SK-N-MC (cell line): ENCODE measurements at places on chromosomes 16 and 17.

DNA sequence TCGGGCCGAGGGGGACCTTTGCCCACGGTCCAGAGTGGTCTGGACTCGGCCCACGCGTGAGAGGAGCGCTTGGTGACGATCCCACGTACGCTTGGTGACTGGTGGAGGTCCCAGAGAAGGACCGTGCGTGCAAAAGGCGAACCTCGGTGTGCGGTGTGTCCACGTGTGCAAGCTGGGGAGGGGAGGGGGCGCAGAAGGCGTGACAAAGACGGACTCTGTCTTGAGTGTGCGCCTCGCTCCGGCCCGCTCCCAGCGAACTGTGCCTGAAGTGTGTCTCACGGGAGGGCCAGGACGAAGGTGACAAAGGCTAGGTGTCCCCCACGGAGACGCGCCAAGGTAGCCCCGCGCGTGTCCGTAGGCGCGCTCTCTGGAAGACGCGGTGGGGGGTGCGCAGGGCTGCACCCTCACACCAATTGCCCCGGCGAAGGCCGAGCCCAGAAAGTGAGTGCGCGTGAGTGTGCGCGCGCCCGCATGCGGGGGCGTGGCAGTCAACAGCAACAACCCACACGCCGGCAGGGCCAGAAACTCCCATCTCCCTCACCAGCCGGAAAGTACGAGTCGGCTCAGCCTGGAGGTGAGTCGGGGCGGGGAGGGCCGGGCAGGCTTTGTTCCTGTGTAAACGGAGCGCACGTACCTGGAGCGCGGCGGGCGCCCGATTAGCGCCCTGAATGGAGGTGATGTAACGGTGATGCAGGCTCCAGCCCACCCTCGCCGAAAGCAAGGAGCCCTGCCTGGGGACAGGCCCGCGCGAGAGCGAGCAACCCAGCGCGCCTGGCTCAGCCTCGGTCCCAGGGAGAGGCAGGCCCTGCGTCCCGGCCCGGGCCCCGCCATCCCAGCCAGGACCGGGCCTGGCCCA lies at the start of gene GPRC5C:
GPRC5C (plus strand) TSS at position 521 of the 856 bp plus-strand sequence. CDS start 7,689 bp downstream, outside the sequence.
- no peak for DNase-seq

DNA sequence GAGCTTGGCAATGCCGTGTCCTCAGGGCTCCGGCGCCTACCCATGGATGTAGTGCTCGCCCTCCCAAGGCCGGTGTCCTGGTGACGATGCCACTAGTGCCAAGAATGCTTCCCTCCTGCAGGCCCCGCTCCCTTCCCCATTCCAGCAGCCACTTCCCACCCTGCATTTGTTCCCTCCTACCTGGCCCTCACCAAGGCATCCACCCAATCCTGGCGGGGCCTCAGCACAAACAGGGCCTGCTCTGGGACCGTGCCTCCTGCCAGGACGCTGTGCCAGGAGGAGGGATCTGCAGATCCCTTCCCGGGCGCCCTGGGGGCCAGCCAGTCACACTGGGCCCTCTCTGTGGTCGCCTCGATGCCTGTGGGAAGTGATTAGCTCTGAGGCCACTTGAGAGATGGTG lies 25.1 kb downstream of the ABR start:
- no peak for DNase-seq

DNA sequence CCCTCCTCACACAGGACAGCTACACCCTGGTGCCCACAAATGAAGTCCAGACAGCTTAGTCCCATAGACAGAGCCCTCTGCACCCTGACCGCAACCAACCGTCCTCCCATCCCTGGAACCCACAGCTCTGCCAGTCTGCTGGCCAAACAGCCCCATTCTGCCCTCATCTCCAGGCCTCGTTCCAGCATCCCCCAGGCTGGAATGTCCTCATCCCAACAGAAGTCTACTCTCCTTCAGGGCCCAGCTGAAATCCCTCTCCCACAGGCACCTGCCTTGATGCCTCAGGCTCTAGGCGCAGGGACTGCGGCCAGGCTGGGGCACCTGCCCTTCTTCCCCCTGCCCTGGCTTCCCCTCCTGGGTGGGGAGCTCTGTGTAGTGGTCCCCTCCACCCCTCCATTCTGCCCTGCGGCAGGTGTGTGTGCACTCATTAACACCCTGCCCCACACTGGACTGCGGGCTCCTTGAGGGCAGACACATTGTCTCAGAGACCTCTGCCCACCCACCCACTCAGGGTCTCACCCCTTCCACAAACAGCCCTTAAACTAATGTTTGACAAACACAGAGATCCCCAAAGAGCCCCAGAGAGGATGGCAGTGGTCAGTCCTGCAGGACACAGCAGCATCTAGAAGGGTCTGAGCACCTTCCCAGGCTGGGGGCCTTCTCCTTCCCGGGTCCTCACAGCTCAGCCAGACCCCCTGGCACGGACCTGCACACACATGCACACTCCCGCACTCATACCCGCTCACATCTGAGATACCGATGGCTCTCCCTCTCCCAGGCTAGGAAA lies 820 bp downstream of the GRIN2C start:
- no peak for DNase-seq

GRCh38 chr17:17054636-17055035 lies 12.4 kb downstream of the MPRIP start:
- DNase-seq = no peak

- no peak for DNase-seq
Measured at GRCh38 chr16:2934450-2934849, 22.7 kb downstream of the FLYWCH1 start.

DNA sequence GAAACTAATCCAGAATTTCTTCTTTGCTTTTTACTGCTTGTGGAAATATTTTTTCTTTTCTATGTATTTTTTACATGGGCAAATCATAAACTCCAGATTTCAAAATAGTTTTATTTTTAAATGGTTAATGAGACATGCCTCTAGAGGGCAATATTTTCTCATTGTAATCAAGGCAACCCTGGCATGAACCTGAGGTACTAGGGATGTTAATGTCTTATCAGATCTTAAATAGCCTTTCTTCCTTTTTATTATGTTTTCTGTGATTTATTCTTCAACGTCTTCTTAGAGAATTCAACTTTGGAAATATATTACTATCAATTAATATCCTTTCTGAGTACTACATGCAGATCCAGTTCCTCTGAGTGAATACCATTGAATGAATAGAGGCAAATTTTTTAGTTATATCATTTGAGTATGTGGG lies 324.7 kb downstream of the BCAS3 start:
- DNase-seq = peak; percentile 8

GRCh38 chr16:53605356-53605755 lies 98.3 kb downstream of the RPGRIP1L start:
- no peak for DNase-seq

DNA sequence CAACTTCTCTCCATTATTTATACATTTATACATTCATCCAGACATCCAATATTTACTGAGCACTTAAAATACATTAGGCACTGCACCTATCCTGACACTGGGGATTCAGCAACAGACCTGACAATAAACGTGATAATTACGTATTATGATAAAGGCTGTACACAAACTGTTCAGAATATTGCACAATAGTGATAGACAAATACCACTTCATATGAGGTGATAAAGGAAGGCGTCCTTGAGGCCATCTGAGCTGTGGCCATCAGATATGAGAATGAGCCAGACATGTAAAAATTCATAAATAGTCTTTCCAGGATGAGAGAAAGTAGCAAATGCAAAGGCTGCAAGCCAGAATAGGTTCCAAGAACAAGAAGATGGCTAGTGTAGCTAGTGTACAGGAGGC lies 8.6 kb downstream of the USP32 start:
- DNase-seq = no peak

DNA sequence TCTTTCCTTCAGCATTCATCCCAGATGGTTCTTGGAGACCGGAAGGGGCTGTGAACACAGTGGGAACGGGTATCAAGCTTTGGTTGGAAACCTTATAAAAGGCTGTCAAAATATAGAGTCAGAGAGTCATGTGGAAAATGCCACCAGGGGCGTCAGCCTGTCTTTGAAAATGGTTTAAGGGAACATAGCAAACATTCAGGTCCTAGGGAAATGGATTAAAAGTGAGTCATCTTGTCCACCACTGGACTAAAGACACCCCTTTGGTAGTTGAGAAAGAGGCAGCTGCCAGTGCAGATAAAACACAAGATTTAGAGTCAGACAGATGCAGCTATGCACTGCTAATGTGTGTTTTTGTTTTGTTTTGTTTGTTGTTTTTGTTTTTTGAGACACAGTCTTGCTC lies 47.8 kb upstream of the BCO1 start:
- no peak for DNase-seq

DNA sequence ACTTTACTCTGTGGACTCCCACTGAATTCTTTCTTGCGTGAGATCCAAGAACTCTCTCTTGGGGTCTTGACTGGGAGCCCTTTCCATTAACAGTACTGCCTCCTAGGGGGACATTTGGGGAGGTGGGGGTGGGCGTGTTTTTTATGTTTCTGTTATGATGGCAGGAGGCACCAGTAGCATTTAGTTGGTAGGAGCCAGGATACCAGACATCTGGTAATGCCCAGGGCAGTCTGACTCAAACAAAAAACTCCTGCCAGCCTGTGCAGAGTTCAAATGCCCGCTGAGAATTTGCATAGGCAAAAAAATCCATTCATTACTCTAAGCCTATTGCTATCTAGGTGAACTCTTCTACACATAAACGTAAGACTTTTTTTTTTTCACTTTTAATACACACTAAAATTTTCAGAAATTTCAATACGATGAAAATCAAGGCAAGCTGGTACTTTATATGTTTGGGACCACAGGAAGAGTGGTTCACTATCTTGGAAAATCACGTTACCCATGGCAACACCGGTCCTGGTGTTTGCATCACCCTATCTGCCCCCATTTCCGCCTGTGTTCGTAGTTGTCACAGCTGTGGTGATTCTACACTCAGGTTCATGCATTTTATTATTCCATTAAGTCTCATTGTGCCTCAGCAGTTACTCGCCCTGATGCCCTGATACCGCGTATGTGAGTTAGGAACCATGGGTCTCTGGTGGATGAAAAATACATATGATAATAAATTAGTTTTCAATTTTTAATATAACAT lies 121.1 kb upstream of the XYLT1 start:
- DNase-seq = no peak

- no peak for DNase-seq
Measured at GRCh38 chr16:11392041-11392581, 46.9 kb downstream of the RMI2 start.

- no peak for DNase-seq
Measured at GRCh38 chr17:82031885-82032627, 578 bp downstream of the RAC3 start.

DNA sequence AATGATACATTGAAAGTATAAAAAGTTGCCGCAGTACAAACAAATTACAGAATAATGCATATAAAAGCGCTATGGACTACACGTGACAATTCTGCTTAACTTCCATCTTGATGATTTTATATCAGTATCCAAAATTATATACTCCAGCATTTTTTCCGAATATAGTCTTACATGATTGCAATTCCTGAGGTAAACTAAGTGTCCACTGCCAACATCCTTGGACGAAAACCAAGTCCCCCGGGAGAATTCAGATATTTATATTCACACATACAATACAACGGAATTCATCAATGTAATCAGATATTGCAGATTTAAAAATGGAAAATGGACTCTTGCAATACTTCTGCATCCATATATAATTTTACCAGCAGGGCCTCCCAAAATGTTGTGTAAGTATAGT lies 8.9 kb upstream of the MYH11 start:
- no peak for DNase-seq

DNA sequence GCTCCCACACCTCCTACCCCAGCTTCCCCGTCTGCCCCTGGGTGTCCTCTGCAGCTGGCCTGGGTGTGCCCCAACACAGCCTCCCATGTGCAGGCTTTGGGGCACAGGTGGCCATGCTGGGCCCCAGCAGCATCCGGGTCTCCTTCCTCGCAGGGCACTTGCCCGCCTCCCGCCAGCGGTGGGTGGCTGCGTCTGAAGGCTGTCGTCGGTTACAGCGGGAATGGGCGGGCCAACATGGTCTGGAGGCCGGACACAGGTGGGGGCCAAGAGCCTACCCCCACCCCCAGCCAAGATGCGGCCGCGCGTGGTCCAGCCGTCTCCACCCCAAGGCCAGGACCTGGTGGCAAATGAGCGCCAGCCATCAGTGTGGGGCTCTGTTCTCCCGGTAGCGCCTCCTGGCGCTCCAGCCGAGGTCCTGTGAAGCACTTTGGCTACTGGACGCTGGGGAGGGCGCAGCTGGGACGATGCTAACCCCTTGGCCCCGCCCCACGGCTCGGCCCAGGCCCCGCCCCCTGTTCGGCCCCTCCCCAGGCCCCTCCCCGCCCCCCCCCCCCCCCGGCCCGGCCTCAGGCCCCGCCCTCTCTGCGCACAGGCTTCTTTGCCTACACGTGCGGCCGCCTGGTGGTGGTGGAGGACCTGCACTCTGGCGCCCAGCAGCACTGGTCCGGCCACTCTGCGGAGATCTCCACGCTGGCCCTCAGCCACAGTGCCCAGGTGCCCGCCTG lies 7.3 kb upstream of the RHOT2 start:
- no peak for DNase-seq

- no peak for DNase-seq
Measured at GRCh38 chr17:63035271-63035670, 69.2 kb downstream of the TANC2 start.

DNA sequence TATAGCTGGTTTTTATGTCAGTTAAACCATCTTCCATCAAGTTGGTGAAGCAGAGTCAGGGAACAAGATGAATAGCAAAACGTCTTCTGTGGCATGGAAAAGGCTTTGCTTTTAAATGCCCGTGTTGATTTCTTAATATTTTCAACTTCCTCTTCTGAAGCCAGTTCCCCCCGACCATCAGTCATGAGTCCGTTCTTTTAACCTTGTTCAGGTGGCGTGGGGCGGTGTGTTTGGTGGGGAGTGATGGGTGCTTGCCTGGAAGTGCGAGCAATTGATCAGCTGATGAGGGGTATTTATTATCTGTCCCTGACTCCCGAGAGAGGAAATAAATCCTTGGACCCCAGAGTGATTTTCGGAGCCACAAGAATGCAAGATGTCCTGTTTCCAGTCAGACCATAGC lies 147.1 kb downstream of the WWOX start:
- no peak for DNase-seq

- DNase-seq = no peak
Measured at GRCh38 chr16:12536412-12536746, 267.3 kb downstream of the CPPED1 start.

DNA sequence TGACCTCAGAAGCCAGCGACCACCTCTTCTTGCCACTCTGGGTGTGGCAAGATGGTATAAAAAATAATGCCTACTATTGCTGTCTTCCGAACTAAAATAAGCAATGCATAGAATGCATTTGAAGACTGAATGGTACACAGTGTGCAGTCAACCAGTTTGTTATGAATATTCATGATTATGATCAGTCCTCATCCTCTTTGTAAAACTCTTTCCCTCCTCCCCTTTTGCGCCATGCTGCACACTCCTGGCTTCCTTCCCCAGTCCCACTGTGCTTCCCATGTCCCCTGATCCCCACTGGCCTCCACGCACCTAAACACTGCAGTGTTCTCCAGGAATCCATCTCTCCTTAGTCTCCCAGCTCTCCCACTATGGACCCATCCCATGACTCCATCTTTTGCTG lies 348.0 kb downstream of the SOX9 start:
- DNase-seq = no peak

GRCh38 chr16:48517493-48517892 lies 92.5 kb downstream of the N4BP1 start:
- DNase-seq = no peak
